Cortex of kidney (tissue), 1 donor: ENCODE measurements at places on chromosomes 4 and X.

GRCh38 chr4:128558896-128559679, 250.4 kb upstream of the JADE1 start:
- DNase-seq: no peak

DNA sequence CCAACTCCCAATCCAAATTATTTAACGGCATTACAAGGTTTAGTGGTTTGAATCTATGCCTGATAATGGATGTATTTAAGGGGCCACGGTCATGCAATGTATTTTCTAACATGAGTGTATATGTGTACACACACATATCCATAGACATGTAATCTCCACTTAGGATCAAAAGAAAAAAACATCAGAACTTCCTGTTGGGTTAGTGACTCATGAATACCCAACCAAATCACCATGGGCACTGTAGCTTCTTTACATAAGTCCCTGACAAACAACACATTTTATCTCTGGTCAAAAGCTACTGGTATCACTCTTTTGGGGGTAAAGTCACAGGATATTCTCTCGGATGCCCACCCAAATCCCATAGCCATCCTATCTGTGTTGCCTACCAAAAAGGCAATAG, 36.5 kb upstream of the TFDP3 start:
- no peak for DNase-seq

DNA sequence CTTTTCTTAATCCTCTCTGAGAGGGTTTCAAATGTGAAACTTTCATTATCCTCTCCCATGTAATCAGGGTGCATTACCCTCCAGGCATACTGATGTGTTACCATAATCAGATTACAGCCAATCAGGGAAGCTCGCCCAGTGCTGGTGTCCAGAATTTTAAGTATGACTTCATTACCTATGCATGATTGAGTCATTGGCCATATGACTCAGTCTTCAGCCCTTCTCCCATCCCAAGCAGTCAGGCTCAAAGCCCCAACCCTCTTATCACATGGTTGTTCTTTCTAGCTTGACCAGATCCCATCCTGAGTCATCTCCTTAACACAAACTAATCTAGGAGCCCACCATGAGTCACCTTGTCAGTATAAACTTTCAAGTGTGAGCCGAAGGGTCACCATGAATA, 1668.1 kb upstream of the AGA start:
- no peak for DNase-seq

DNA sequence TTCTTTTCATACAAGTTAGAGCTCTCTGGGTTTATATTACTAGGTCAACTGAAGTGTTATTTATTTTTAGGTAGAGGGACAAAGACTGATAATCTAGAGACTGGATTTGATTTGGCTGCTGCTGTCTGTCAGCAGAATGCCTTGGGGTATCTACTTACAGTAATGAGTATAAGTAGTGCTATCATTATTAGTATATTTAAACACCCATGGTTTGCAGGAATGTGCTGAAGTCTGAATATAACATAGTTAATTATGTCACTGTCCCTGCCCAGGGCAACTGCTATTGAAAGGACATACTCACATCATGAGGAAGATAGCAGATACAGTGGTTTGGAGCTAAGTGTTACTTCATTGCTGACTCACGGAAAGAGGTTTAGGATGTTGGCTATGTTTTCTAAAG, 76.2 kb downstream of the PRRG1 start:
- no peak for DNase-seq

DNA sequence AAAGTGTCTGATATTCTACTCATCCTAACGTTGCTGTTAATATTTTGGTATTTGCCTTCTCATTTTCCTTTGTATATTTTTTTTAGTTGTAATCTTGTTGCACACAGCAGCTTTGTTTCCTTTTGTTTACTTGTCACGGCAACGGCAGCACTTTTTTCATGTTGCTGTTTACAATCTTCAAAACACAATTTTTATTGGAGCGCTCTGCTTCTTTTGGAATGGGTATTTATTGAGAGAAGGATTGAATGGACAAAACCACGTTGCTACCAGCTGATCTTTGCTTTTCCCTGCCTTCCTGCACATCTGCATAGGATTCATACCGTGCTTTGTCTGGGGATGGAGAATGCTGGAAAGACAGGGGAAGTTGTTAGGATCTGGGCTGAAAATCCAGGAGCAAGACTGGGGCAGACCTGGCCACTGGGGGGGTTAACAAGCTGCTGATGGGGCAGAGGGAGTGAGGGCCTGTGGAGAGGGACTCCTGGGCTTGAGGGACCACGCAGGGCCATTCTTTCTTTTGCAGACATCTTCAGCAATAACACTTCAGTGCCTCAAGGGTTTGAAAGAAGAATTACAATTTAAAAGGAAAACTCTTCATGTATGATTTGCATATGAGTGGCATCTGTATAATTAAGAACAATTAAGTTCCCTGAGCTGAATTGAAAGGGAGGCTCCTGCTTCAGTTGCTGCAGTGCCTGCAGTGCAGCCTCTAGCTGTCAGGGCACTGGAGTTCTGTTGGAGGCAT, 69.8 kb downstream of the TMEM131L start:
- DNase-seq: no peak

DNA sequence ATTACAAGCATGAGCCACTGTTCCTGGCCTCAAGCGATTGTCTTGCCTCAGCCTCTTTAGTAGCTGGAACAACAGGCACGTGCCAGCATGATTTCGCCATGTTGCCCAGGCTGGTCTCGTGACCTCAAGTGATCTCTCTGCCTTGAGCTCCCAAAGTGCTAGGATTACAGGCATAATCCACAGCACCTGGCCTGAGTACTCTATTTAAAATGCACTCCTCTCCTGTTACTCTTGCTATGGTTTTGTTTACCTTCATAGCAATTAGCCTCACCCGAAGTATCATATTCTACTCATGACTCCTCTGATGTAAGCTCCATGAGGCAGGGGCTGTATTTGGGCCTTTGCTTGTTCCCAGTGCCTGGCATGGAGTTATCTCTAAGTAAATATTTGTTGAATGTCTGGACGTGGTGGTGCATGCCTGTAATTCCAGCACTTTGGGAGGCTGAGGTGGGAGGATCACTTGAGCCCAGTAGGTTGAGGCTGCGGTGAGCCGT, 92.5 kb upstream of the SLC34A2 start:
- no peak for DNase-seq

GRCh38 chr4:112189754-112190153, 41.8 kb upstream of the AP1AR start:
- DNase-seq: no peak

- DNase-seq: no peak
Measured at GRCh38 chrX:111811831-111812230, 64.2 kb upstream of the TRPC5OS start.

- DNase-seq: no peak
Measured at GRCh38 chrX:80335062-80335830, 85.0 kb upstream of the TENT5D start.

- no peak for DNase-seq
Measured at GRCh38 chrX:38940547-38940946, 139.3 kb downstream of the MID1IP1 start.

DNA sequence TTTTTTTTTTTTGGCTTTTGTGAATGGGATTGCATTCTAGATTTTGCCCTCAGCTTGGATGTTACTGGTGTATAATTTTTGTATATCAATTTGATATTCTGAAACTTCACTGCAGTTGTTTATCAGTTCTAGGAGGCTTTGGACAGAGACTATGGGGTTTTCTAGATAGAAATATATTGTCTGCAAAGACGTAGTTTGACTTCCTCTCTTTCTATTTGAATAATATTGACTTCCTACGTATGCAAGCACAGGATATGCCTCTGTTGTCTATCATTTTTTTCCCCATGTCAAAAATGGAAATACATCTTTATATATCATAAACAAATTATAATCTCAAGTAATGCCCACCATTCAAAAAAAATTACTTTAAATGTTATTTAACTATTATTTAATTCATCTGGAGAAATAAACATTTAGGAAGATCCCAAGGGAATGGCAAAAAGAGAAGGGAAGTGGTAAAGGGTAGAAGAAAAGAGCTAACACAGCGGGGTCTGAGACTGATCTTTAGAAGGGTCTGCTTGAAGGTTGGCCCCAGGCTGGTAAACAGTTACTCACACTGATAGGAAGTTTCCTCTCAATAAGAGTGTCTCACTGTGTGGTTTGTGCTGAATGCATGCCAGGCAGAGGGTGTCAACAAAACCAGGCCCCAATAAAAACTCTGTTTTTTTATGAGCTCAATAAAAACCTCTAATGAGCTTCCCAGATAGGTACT, 35.7 kb downstream of the ZNF518B start:
- no peak for DNase-seq

DNA sequence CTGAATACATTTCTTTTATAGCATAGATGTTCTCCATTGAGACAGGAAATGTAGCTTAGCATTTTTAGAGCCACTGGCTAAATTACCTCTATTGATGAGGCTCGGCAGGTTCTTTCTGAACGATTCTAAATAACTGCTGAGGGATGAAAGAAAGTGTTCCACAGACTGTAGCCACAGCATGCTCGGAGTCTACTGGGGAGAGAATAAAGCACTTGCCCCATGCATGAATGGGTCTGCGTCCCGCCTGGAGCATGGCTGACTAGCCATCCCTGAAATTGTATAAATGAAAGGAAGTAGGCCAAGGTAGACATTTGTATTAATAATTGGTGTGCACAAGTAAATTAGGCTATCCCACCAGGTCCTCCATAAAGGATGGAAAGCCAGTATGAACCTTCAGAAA, 269.8 kb downstream of the COL25A1 start:
- no peak for DNase-seq

DNA sequence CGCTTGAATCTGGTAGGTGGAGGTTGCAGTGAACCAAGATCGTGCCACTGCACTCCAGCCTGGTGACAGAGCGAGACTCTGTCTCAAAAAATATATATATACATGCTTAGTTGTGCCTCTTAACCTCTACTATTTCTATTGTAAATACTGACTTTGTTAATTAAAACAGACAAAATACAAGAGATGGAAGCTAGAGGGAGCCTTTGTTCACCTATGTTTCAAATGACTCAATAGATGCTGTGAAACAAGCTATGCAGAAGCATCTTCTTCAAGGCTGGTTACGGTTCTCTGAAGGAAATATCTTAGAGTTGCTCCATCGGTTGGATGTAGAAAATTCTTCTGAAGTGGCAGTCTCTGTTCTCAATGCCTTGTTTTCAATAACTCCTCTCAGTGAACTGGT, 6.2 kb downstream of the NCAPG start:
- DNase-seq: no peak
